Right lung (tissue), 10 donors: ENCODE measurements at places on chromosomes 16 and 17. TPM values are rescaled to one million over a fixed set of nuclear protein-coding genes. Genes with fewer than 3 reads are reported as not detected.

Gene PERCC1
- polyA plus RNA-seq = 0.81 TPM

Gene YPEL2
- 18.8 TPM for polyA plus RNA-seq

Gene UTS2R
- polyA plus RNA-seq = not detected

Gene GLTPD2
- polyA plus RNA-seq = 1.7 TPM

Gene CHST5
- polyA plus RNA-seq = 0.78 TPM

Gene SPNS3
- polyA plus RNA-seq = 0.98 TPM

Gene EME1
- polyA plus RNA-seq = 7.2 TPM

Gene MARCHF10
- 3.7 TPM for polyA plus RNA-seq

Gene NDUFB10
- polyA plus RNA-seq = 78.0 TPM

Gene CRYM
- 1.2 TPM for polyA plus RNA-seq

Gene ZNF594
- 19.9 TPM for polyA plus RNA-seq

Gene CCNF
- polyA plus RNA-seq = 9.1 TPM

Gene TP53TG3B
- not detected for polyA plus RNA-seq

Gene ZP2
- polyA plus RNA-seq = 1.3 TPM

Gene ELMO3
- 11.0 TPM for polyA plus RNA-seq

Gene CA7
- polyA plus RNA-seq = 0.06 TPM

Gene OTOA
- polyA plus RNA-seq = 0.13 TPM

Gene HSPB9
- polyA plus RNA-seq = 0.52 TPM
